SJCRH30 (cell line): ENCODE measurements at places on chromosomes 12 and 14. TPM values are rescaled to one million over a fixed set of nuclear protein-coding genes. Genes with fewer than 3 reads are reported as not detected.

DNA sequence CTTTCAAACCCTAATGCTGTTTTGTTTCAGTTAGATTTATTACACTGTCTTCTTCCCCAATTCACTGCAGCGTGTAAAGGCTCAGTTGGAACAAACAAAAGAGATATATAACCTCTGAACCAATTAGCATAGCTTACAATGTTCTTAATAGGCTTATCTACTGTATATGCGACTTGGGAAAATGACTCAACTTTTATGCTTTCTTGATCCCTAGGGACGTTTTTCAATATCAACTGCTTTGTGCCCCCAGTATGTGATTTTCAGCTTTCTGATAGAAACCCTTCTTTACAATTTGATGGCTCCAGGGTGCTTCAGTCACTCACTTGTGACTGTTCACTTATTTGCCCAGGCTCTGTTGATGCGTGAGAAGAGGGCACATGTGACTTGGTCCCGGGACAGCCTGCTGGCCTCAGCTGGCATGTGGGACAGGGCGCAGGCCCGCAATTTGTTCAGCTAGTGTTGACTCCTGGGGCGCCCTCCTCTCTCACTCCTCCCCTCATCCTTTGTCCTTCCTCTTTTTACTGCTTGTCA, 107.1 kb downstream of the TMTC2 start:
- DNase-seq, result no peak
- no peaks in the 10 kb centered on the region for H3K27me3 ChIP-seq
- H3K4me1 ChIP-seq, result no peaks in the 10 kb centered on the region
- H3K27ac ChIP-seq, result no peak overlapping the region
- H3K36me3 ChIP-seq, result no peaks in the 10 kb centered on the region
- no peak overlapping the region for H3K4me3 ChIP-seq

GRCh38 chr12:132388379-132389015, 59.1 kb upstream of the GALNT9 start:
- H3K27me3 ChIP-seq, result no peaks in the 10 kb centered on the region
- no peak for DNase-seq
- H3K27ac ChIP-seq, result no peak overlapping the region
- H3K4me3 ChIP-seq, result no peak overlapping the region
- H3K4me1 ChIP-seq, result no peaks in the 10 kb centered on the region

- H3K27ac ChIP-seq, result no peak overlapping the region
- DNase-seq, result no peak
- H3K27me3 ChIP-seq, result no peaks in the 10 kb centered on the region
- no peaks in the 10 kb centered on the region for H3K4me1 ChIP-seq
- H3K4me3 ChIP-seq, result no peak overlapping the region
Measured at GRCh38 chr14:72008666-72009065, 76.4 kb downstream of the RGS6 start.

DNA sequence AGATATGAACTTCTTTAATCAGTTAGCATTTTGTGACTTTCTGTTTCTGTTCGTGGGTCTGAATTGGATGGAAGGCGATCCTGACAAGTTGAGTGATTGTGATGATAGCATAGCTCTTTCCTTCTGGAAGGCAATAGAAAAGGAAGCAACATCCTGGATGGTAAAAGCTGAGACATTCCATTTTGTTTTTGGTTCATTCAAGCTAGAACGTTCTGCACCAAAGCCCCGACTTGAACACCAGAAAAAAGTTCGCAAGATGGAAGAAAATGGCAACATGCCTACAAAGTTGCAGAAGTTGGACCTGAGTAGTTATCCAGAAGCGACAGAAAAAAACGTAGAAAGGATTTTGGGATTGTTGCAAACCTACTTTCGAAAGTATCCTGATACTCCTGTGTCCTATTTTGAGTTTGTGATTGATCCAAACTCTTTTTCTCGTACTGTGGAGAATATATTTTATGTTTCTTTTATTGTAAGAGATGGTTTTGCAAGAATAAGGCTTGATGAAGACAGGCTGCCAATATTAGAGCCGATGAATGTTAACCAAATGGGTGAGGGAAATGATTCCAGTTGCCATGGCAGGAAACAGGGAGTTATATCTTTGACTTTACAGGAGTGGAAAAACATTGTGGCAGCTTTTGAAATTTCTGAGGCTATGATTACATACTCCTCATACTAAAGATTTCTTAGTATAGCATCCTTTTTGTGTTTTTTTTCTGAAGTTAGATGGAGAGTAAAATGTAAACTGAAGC, 896 bp downstream of the EID3 start:
- H3K4me1 ChIP-seq, result no peaks in the 10 kb centered on the region
- no peak overlapping the region for H3K27ac ChIP-seq
- peaks cover 13% of the 10 kb centered on the region for H3K36me3 ChIP-seq

GRCh38 chr14:34711796-34712712, 2.3 kb downstream of the CFL2 start:
- peaks cover 44% of the 10 kb centered on the region for H3K4me1 ChIP-seq
- DNase-seq, result no peak

DNA sequence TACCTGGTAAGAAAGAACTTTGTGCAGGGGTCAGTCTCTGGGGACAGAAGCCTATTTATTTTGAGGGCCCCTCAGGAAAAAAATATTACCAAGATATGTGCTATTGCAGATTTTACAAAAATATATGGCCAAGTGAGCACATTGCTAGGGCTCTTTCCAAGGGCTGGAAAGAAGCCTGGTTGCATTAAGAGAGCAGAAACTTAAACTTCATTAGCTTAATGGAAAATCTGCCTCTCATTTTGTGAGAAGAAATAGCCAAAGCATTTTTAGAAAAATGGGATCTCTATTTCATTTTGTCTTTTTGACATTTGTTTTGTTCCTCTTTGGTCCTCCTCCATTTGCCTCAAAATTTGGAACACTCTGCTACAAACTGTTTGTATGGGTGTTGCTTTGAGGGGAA, 283.5 kb downstream of the NELL2 start:
- H3K36me3 ChIP-seq, result no peaks in the 10 kb centered on the region
- H3K4me3 ChIP-seq, result no peak overlapping the region
- no peaks in the 10 kb centered on the region for H3K4me1 ChIP-seq
- no peaks in the 10 kb centered on the region; the same call in 1 of the 2 replicates for H3K27me3 ChIP-seq
- no peak for DNase-seq

DNA sequence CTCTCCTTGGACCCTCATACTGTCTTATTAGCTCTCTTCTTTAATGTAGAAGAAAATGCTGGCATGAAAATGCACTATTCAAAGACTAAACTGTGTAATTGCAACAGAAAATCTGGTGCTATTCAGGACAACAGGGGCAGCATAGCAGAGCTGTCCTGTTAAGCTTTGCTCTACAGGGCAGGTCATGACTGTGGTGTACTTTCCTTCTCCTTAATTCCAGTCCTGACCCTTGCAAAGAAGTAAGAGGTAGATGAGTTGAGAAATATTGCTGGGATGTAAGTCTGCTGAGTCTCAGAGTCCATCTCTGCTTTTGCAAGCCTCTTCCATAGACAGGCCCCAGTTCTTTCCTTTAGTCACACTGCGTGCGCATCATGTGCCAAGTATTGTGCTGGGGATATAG, 52.6 kb upstream of the STK38L start:
- no peak overlapping the region for H3K4me3 ChIP-seq
- H3K36me3 ChIP-seq, result no peaks in the 10 kb centered on the region

DNA sequence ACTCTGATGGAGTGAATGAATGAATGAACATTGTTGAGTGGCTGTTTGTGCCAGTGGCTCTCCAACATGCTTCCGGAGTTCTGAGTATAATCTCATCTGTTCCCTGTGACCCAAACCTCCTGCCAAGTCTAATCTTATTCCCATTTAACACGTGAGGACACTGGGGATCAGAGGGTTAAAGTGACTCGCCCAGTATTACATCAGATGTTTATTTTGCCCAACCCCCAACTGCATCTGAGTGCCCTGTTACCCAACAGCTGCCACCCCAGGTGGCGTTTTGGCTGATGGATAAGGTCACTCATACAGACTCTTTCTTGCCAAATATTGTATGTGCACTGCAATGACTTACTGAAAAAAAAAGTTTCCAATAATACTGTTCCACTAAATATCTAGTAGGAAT, 210.9 kb downstream of the EXOC5 start:
- H3K4me3 ChIP-seq, result peak overlapping the region; percentile 28
- peaks cover 13% of the 10 kb centered on the region for H3K4me1 ChIP-seq

GRCh38 chr14:54579621-54580020, 12.7 kb downstream of the SAMD4A start:
- no peaks in the 10 kb centered on the region for H3K36me3 ChIP-seq
- H3K27ac ChIP-seq, result no peak overlapping the region
- H3K27me3 ChIP-seq, result no peaks in the 10 kb centered on the region
- no peak overlapping the region for H3K4me3 ChIP-seq
- H3K4me1 ChIP-seq, result peaks cover 21% of the 10 kb centered on the region
- no peak for DNase-seq

DNA sequence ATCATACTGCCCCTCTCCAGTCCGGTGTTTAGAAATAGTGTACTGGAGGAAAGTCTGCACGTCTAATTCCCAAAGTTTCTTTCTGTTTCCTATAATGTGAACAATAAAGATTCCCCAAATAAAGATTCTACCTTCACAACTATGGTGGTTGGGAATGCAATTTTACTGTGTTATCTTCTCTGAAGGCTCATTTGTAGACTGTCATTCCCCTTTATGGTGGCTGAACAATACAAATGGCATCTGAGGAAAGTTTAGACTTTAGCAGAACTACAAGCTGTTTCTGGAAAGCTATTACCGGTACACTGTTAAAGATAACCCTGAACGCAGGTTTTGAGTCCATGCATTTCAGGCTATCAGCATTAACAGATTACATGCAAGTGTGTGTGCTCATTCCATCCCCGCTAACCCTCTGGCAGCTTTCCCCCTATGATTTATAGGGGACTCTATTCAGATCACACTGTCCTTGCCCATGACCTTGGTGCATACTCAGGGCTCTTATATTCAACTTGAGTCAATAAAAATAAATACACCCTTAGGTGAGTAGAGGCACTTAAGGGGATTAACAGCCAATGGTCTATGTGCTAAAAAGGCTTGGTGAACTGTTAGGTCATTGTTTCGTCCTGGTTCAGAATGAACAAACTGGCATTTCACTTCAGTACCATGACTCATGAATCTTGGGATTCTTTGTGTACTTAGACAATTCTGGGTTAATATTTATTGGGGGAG, 60.7 kb upstream of the PYGL start:
- no peaks in the 10 kb centered on the region for H3K27me3 ChIP-seq
- H3K4me1 ChIP-seq, result no peaks in the 10 kb centered on the region
- no peaks in the 10 kb centered on the region for H3K36me3 ChIP-seq
- no peak for DNase-seq
- no peak overlapping the region for H3K27ac ChIP-seq

- H3K27ac ChIP-seq, result no peak overlapping the region
- H3K4me3 ChIP-seq, result no peak overlapping the region
- no peak for DNase-seq
- no peaks in the 10 kb centered on the region for H3K27me3 ChIP-seq
Measured at GRCh38 chr12:107545737-107546353, 139.8 kb upstream of the PWP1 start.

GRCh38 chr12:92030618-92031017, 115.0 kb downstream of the BTG1 start:
- peaks cover 22% of the 10 kb centered on the region for H3K4me1 ChIP-seq
- no peak overlapping the region for H3K27ac ChIP-seq
- H3K4me3 ChIP-seq, result no peak overlapping the region
- H3K27me3 ChIP-seq, result no peaks in the 10 kb centered on the region
- H3K36me3 ChIP-seq, result 0 out of 2 replicates have a peak, but pooled peaks cover 2% of the 10 kb centered on the region

DNA sequence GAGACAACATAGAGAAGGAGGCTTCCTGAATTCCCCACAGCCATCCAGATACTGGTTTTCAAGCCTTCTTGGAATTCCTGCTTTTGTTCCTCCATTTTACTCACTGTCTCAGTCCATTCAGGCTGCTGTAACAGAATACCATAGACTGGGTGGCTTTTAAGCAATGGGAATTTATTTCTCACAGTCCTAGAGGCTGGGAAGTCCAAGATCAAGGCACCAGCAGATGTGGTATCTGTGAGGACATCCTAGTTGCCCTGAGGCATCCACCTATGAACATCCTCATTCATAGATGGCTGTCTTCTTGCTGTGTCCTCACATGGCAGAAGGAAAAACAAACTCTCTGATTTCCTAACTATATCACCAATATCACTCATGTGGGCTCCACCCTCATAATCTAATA, 374.9 kb downstream of the FUT8 start:
- no peaks in the 10 kb centered on the region for H3K4me1 ChIP-seq
- no peak for DNase-seq
- no peaks in the 10 kb centered on the region for H3K36me3 ChIP-seq
- no peaks in the 10 kb centered on the region for H3K27me3 ChIP-seq
- H3K27ac ChIP-seq, result no peak overlapping the region

DNA sequence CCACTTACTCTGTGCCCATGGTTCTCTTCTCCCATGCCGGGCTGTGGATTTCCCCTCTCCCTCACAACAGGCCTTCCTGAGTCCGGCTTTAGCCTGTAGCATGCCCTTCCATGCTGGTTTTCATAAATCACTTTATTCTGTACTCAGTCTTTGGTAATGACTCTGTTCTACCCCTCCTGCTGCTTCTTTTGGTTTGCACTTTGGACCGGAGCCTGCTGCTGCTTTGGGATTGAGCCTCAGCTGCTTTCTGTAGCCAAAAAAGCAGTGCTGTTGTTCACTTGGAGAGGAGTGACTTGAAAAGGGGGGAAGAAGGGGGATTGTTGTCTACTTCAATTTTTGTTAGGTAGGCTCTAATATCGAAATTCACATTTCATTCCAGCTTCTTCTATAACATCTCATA, 8.5 kb upstream of the SLC6A13 start:
- no peaks in the 10 kb centered on the region for H3K36me3 ChIP-seq
- no peak for DNase-seq
- H3K27me3 ChIP-seq, result no peaks in the 10 kb centered on the region

Gene CLEC2D
- 1.7 and 2.1 TPM in 2 replicates for total RNA-seq

Gene SLC5A8
- total RNA-seq, result not detected in 2 replicates

Gene C12orf57
- 193 and 245 TPM in 2 replicates for total RNA-seq

Gene ANKS1B
- 1.4 and 2.4 TPM in 2 replicates for total RNA-seq

Gene TBC1D30
- total RNA-seq, result 3.6 and 4.3 TPM in 2 replicates

Gene KRT2
- not detected in 2 replicates for total RNA-seq
